CD4-positive, alpha-beta T cell treated with Interleukin-15 for 4 hours (primary cell): ENCODE measurements at places on chromosomes 6 and 20.

GRCh38 chr6:165805067-165805555 is 142.1 kb upstream of the PDE10A start:
- no peak for DNase-seq

GRCh38 chr6:105591053-105591452 is 188.2 kb upstream of the PREP start:
- peak; percentile 36 for DNase-seq

DNA sequence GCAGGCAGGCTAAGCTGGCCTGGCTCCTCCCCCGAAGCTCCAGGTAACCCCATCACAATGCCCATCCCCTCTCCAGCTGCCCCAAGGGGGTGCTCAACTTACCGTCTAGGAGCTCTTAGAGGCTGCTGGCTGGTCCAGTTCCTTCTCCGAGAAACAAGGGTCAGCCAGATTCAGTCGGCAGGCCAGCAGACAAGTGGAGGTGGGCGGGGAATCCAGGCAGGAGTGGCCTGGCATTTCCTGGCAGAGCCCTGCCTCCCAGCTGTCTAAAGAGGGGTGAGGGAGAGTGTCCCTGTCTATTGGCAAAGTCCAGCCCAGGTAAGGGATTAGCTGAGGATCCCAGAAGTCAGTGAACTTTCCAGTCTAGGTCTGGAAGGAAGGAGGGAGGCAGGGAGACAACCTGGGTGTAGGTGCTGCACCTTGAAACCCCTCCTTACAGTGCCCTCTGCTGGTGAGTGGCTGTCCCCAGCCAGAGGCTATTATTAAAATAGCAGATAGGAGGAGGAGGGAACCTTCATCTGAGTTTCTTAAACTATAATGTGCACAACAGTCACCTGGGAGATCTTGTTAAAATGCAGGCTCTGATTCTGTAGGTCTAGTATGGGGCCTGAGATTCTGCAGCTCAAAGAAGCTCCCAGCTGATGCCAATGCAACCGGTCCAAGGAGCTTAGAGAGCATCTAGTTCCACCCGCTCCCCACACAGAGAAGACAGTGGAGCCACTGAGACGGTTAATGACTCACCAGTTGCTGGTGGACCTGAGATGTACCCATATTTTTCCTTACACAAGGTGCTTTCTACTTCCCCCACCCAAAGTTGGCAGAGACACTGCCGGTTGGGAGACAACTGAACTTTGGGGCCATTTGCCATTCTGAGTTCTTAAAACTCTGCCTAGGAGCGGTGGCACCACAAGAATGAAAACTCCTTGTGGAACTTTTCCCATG is at the start of gene UNC5CL:
TSS of gene UNC5CL (minus strand) at position 162 of the 939 bp plus-strand sequence. CDS start 4,147 bp downstream, outside the sequence.
- DNase-seq = peak; percentile 52

DNA sequence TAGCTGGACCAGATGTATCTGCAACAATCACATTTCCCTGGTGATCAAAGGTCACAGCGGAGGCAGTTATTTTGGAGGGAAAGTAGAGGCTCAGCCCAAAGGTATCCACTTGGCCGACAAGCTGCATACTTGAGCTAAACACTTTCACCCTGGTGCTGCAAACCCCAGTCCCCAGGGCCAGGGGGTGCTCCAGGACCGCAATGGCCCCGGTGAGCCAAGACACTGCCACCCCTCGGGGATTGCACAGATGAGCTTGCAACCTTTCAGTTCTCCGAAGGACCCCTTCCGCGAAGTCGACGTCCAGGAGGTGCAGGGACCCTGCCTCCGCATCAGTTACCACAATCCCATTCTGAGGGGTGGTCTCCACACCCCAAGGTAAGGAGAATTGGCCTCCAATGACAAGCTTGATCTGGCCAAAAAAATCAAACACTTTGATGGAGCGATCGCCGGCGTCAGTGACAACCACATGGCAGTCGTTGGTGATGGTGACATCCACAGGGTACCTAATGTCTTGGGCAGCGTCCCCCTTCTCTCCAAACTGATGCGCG is 823 bp downstream of the NHLRC1 start:
- no peak for DNase-seq

- DNase-seq = no peak
Measured at GRCh38 chr20:7722564-7722963, 217.7 kb downstream of the HAO1 start.

- DNase-seq = no peak
Measured at GRCh38 chr20:33654680-33655161, 7.4 kb upstream of the C20orf144 start.

DNA sequence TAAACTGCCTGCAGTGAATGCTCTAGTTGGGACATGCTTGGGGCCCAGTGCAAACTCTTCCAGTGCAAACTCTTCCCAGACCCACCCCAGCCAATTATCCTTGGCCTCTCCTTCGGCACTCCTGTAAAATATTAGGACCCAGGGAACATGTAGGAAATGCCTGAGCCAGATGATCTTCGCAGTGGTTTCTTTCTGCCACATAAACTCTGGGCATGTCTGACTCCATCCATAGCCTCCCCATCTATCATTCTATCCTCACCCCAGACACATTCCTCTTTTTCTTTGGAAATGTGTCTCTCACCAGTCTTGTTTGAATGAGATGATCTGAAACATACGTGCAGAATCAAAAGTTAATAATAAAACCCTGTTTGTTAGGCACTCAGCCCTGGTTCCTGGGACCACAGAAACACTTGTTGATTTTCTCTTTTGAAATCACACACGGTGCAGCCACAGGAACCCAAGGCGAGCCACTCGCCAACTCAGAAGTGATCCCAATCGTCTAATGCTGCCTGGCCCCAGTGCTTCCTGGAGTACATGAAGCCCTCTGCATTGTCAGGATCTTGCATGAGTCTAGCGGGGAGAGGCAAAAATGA is 108.9 kb upstream of the CST7 start:
- DNase-seq = no peak

DNA sequence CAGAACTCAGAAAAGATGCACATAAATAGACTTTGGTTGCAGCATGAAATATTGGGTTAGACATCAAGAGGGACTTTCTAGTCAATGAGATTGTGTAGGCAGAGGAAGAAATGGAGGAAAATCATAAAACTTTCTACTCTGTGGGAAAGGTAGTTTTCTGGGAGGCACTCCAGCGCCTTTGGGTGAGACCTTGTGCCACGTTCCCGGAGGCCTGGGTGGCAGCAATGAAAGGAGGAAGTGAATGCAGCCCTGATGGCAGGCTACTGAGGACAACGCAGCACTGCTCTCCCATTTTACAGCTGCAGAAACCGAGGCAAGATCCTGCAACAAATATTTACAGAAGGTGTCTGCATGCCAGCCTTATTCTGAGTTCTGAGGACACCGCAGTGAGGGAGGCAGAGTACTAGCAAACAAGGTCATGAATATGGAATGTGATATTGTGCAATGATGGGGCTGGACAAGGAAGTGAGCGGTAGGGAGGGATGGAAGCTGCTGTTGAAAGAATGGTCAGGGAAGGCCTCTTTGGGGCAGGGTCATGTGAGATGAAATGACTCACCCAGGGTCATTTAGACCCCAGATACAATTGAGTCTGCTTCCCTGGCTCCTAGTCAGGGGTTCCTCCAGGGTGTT is 159.1 kb downstream of the TFAP2C start:
- no peak for DNase-seq

- DNase-seq = no peak
Measured at GRCh38 chr6:76771059-76771634, 692.1 kb downstream of the HTR1B start.

DNA sequence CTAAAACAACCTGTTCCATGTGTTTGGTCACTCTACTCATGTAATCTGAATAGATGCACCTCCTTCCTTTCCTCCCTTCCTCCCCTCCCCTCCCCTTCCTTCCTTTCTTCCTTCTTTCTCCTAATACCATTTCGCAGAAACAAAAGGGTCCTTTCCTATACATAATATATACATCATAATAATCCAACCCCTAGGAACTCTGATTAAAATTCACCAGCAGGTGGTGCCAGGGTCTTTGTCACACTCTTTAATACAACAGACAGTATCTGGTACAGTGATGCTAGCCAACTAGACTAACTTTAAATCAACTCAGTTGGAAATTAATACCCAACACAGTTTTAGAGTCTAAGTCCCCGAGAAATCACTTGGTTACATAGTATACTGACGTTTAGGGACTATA is 181.2 kb upstream of the SHLD1 start:
- peak; percentile 70 for DNase-seq

DNA sequence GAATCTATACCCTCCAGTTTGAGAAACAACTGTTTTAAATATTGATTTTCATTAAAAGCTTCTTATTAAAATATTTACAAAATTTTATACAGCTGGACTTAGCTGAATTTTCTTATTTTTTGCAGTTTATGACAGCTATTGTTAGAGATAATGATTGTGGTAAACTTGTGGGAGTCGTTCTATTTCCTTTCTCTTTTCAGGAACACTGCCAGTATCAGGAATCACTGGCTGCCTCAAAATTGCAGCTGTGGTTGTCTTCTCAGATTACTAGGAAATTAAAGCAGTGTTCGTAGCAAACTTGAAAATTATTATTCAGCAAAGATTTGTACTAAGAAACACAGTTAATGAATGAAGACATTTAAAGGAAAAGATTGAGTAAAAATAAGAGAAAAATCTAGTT is 311.0 kb downstream of the CENPW start:
- no peak for DNase-seq

GRCh38 chr20:57614490-57615444 is 5.5 kb downstream of the ZBP1 start:
- no peak for DNase-seq

- DNase-seq = no peak
Measured at GRCh38 chr6:149259753-149260152, 57.8 kb upstream of the TAB2 start.

- no peak for DNase-seq
Measured at GRCh38 chr6:53938810-53939209, 144.0 kb downstream of the LRRC1 start.

DNA sequence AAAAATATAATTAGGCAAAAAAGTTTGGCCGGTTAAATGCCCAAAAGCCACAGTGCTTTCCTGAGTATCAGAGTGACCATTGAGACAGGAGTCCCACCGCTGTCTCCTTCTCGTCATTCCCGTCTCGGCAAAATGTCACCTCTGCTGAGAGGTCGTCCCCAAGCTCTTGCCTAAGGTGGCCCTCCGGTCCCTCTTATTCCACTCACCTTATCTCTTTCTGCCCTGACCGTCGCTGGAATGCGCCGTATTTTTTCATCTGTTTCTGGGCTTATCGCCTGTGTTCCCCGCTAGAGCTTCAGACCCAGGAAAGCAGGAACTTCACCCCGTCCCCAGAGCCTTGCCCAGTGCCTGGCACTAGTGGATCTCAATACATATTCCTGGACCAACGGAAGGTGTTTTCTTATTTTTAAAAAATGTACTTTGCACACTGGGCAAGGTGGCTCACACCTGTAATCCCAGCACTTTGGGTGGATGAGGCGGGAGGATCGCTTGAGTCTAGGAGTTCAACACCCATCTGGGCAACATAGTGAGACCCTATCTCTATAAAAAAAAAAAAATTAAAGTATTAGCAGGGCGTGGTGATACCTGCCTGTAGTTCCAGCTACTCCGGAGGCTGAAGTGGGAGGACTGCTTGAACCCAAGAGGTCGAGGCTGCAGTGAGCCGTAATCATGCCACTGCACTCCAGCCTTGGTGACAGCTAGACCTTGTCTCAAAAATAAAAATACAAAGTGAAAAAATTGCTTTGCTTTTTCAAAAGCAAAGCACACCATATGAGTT is 122.8 kb upstream of the PTPN1 start:
- DNase-seq = no peak

GRCh38 chr6:167493976-167494697 is 169.3 kb downstream of the TTLL2 start:
- DNase-seq = no peak

DNA sequence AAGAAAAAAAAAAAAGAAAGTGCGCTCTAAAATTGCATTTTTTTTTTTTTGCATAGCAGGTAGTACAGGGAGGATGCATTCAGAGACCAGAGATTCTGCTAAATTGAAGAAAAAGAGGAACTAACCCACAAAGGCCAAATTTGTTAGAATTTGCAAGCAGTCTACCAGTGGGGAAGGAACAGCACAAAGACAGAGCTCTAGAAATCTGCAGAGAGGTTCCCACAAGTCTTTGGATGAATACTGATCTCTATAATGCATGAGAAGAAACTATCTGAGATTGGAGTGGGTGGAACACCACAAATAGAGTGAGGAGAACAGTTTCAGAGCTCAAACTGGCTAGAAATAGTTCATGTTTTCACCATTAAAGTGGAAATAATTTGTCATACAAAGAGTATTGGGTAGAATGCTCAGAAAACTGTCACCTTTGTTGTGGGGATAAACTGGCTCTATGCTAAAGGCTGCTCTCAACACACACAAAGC is 79.6 kb upstream of the AHI1 start:
- DNase-seq = no peak

DNA sequence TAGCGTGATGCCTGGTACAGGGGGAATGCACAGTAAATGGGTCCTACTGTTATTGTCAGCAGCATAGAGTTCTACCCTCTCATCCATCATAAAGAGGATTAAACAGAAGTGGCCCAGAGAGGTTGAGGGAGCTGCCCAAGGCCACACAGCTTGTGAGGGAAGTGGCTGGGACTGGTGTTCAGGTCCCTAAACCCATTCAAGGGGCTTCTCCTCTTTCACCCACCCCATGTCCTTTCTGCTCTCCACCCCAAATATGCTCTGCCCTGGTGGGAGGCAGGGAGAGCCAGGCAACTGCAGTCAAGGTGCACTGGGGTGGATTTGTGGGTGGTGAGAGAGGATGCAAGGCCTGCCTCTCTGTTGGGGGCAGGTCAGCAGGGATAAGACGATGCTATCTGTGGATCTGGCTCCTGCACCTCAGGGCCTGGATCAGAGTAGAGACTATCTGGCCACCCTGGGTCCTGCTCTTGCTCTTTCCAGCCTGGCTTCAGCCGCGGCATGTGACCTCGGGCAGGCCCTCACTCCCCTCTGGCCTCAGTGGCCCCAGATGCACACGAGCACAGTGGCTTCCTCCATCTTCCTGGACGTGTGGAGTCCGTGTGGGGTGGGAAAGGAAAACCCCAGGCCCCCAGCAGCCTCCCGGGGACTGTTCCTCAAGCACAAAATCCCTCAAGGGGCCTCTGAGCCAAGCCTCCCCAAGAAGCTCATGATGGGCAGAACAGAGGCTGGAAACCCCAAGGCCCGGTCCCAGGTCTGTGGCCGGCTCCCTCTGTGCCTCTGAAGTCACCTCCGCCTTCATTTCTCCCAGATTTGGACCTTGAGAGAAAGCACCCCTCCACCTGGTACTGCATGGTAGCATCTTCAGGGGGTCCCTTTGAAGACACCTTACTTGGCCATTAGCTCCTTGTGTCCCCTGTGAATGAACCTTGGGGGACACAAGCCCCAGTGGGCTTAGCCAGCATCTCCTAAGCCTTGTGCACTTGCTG is 3.4 kb upstream of the BPIFB6 start:
- DNase-seq = no peak

DNA sequence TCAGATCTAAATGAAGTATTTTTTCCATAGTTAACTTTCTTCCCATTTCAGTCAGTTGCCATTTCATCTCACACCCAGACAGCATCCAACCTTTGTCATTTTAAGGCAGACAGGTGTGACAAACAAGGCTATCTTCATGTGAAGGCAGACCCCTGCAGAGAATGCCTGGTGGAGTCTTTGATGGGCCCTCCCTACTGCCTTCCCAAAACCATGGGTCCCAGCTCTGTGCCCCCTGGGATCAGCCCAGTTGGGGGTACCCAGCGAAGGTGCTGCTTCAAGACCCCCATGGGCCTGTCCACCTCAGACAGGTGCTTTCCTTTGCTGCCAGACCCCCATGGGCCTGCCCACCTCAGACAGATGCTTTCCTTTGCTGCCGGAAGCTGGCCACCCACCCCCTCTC is 28.3 kb upstream of the ID1 start:
- no peak for DNase-seq

- no peak for DNase-seq
Measured at GRCh38 chr6:35024551-35025054, 116.5 kb downstream of the TCP11 start.

GRCh38 chr6:9126878-9127560 is 691.7 kb upstream of the SLC35B3 start:
- no peak for DNase-seq

GRCh38 chr20:57397693-57398108 is 6.5 kb downstream of the RBM38 start:
- peak; percentile 52 for DNase-seq
